ENCODE measurements at places on chromosomes 16 and 17. TPM values are rescaled to one million over a fixed set of nuclear protein-coding genes. Genes with fewer than 3 reads are reported as not detected.

RAB40B gene
- 4.3 TPM for total RNA-seq

TP53TG3C gene
- total RNA-seq: not detected

KATNIP gene
- 14.0 TPM for total RNA-seq

LPCAT2 gene
- total RNA-seq: 32.2 TPM

KRT39 gene
- total RNA-seq: not detected

C17orf78 gene
- total RNA-seq: not detected

ZNF597 gene
- total RNA-seq: 3.4 TPM

TIMP2 gene
- 213 TPM for total RNA-seq

TP53TG3D gene
- total RNA-seq: not detected

CMIP gene
- total RNA-seq: 7.2 TPM

CPHXL2 gene
- not detected for total RNA-seq

MAFG gene
- 8.1 TPM for total RNA-seq

C16orf90 gene
- total RNA-seq: not detected

ZNF276 gene
- total RNA-seq: 3.0 TPM

HBQ1 gene
- total RNA-seq: not detected

NTN1 gene
- total RNA-seq: not detected

CDRT4 gene
- total RNA-seq: not detected

MLYCD gene
- 1.2 TPM for total RNA-seq

KRTAP4-9 gene
- total RNA-seq: not detected

TEN1 gene
- total RNA-seq: 8.0 TPM

KRTAP3-2 gene
- total RNA-seq: not detected

KRT17 gene
- total RNA-seq: 6.7 TPM

SNX20 gene
- not detected for total RNA-seq

All from M059J (cell line).